Glutamatergic neuron (in vitro differentiated cells): ENCODE measurements at places on chromosomes 3 and 15.

DNA sequence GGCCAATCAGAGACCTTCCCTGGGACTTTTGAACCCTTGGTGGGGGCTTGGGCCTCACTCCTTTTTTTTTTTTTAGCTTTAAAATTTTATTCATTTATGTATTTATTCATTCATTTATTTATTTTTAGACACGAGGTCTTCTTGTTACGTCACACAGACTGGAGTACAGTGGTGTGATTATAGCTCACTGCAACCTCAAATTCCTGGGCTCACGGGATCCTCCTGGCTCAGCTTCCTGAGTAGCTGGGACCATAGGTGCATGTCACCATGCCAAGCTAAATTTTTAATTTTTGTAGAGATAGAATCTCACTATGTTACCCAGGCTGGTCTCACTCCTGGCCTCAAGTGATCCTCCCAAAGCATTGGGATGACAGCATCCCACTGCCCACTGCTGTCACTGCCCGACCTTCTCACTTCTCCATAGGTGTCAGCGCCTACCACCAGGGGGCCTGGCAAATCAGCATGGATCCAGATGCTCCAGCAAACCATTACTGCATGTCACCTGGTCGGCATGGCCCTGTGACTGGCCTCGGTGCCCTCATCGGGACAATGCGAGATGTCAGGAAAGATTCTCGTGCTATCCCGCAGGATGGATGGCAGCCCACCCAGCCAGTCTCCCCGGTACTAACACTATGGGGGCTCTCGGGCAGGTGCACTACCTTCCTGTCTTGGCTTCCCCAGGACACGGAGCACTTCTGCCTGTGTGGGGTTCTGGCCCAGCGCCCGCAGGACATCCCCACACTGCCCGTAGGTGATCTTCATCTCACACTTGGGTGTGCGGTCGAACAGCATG is 3.0 kb downstream of the MYL3 start:
- peak; percentile 66 for DNase-seq

- no peak for DNase-seq
These were observed 19.2 kb upstream of the TOP2B start for GRCh38 chr3:25683882-25684281.

GRCh38 chr3:103048068-103048722 is 613.4 kb downstream of the ZPLD1 start:
- DNase-seq = no peak

DNA sequence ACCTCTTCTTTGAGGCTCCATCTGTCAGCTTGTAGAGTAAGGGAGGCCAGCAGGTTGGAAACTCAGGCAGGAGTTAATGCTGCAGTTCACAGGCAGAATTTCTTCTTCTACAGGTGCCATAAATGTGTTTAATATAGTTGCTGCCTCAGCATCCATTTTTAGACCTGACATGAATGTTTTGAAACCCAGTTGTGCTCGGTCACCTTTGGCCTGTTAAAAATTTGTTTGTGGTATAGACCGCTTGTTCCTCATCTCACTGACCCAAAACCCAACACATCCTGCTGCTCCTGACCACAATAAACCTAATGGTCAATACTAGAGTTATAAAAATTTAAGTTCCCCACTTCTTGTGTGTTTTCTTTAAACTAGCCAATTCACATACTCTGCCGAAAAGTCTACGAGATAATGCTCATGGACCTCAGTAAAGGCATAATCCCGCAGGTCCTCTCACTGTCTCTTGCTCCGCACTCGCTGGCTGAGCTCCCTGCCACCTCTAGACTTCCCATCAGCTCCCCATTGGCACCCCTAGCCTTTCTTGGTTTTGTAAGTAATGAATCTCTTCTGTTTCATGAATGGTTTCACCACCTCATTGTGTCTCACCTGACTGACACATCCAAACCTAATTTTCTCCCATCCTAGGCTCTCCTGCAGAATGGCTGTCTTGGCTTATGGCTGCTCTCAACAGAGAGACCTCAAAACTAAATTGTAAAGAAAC is 138.5 kb upstream of the STRIT1 start:
- DNase-seq = no peak

GRCh38 chr3:47419083-47420043 is 38.5 kb downstream of the PTPN23 start:
- DNase-seq = no peak

- no peak for DNase-seq
These were observed 31.3 kb downstream of the SHQ1 start for GRCh38 chr3:72816862-72817355.

GRCh38 chr3:74535281-74535680 is 79.2 kb downstream of the CNTN3 start:
- no peak for DNase-seq

- no peak for DNase-seq
These were observed 70.3 kb downstream of the SENP2 start for GRCh38 chr3:185656321-185656840.

- peak; percentile 22 for DNase-seq
These were observed 74.7 kb upstream of the ZNF385D start for GRCh38 chr3:21825684-21826083.

DNA sequence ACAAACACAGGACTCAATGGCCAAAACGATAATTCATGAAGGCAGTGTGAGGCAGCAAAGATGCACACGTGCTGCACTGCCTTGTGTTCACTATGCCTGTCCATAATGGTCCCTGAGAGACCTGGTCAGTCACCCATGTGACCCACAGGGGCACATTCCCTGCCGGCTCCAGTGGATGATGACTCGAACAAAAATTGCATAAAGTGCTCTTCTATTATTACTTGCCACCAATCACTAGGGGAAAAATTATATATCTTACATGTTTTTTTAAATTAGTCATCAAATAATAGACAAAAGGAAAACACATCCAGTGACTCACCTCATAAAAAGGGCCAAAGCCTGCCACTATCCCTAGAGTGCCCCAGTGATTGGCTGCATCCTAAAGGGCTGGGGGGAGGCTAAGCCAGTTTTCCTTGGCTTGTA is 47.5 kb downstream of the UBP1 start:
- DNase-seq = peak; percentile 35

- DNase-seq = no peak
These were observed 265.4 kb upstream of the KCNMB2 start for GRCh38 chr3:178270838-178271237.

DNA sequence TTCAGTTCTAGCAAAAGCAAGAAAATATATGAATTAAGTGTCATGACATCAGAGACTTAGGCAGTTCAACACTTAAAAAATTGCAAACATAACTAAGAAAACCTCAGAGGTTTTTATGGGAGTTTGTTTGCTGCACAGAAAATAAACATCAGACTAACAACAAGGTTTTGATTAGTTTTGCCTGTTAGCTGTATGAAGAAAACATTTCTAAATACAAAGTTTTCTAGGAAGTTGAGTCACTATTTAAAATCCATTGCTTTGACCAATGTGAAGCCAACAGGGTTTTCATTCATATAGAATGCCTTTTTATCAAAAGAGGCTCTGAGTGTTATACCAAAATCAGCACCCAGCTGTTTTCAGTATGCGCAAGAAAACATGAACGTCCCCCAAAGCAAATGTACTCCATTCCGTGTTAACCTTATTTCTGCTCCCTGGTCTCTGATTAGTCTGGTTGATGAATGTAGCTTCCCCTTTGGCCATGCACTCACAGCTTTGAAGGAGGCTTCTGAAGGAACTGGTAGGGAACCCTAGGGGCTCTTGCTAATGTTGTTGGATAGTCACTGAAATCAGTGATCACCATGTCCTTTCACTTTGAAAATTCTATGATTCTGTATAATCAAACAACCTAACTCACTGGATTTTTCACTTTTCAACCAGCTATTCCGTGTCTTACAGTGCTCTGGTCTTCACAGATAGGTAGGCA is 89.6 kb upstream of the TSEN2 start:
- no peak for DNase-seq

- no peak for DNase-seq
These were observed 138.6 kb upstream of the UMPS start for GRCh38 chr3:124591699-124592098.

GRCh38 chr3:5798809-5799208 is 611.3 kb downstream of the EDEM1 start:
- DNase-seq = no peak

DNA sequence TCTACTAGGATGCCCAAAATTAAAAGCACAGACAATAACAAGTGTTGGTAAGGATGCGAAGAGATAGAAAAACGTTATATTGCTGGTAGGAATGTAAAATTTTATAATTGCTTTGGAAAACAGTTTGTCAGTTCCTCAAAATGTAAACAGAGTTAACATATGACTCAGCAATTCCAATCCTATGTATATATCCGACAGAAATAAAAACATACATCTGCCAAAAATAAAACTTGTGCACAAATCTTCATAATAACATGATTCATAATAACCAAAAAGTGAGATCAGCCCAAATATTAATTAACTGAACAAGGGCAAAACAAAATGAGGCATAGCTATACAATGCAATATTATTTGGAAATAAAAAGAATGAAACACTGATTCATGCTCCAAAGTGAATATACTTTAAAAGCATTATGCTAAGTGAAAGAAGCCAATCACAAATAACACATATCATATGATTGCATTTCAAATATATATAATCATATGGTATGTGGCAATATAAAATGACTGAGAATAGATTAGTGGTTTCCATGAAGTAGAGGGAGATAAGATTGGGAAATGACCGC is 609.3 kb downstream of the IGSF11 start:
- DNase-seq = no peak

DNA sequence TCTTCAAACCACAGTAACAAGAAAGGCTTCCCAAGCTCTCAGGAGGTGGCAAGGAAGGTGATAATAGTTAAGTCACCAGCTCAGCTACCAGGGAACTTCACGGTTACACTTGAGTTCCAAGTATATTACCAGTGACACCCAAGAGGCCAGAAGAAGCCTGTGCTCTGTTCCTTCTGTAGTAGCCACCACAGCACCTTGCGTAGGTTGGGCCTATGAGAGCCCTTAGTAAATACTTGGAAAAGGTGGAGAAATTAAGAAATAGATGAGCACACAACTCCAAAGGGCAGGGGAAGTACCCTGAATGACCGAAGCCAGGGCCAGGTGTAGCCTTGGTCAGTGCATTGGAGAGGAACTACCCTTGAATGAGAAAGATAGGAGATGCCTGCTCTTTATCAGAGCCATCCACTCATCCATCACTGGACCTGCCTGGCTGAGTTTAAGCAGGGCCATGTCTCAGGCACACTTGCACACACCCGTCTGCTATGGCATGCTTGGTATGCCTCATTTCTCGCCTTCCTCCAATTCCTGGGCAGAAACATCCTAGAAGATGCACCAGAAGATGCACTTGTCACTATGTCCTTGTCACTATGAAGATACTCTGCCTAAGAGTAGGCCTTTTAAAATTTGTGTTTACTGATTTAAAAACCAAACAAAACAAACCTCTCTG is 32.6 kb upstream of the NDUFB4 start:
- no peak for DNase-seq

GRCh38 chr15:101351736-101352135 is 56.7 kb upstream of the SNRPA1 start:
- DNase-seq = no peak

GRCh38 chr3:43389388-43390254 is 103.3 kb downstream of the SNRK start:
- no peak for DNase-seq

DNA sequence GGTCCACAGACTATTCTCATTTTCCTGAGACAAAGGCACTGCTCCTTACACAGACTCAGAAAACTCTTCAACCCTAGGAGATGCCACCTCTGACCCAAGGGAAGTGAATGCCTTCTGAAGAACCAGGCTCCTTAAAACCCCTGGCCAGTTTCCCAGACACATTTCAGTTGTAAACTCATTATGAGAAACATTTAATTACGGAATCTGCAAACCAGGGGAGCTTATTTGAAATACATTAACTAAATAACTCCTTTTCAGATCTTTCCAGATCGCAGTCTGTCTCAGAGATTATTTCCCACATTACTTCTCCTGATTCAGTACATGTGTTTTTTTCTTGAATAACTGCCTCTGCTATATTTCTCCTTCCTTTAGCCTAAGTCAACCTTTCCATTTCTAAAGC is 17.6 kb downstream of the MYO5A start:
- DNase-seq = no peak

DNA sequence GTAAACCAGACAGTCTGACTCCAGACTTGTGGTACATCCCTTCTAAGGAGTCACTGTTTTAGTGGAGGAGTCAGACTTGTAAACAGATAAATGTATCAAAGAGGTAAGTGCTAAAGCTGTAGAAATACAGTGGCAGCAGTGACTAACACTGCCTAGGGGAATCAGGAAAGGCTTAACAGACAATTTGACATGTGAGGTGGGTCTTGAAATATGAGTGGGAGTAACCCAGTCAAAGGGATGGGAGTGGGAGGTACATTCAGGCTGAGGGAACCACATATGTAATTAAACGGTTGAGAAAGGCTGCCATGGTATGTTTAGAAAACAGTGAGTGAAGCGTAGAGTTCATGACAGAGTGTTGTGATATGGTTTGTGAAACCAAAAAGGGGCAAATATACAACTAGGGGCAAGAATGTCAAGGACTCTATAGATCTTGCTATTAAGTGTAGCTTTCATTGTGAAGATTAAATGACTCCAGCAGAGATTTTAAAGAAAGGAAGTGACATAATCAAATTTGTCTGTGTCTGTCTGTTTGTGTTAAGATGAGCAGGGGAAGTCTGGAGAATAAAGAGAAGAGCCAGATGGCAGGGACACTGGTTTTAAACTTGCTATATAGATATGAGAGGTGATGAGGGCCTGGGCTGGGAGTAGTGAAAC is 11.2 kb upstream of the ALCAM start:
- DNase-seq = no peak

GRCh38 chr3:52119099-52119498 is 35.1 kb downstream of the POC1A start:
- DNase-seq = no peak

GRCh38 chr3:107410606-107411005 is 33.4 kb downstream of the CCDC54 start:
- DNase-seq = no peak

DNA sequence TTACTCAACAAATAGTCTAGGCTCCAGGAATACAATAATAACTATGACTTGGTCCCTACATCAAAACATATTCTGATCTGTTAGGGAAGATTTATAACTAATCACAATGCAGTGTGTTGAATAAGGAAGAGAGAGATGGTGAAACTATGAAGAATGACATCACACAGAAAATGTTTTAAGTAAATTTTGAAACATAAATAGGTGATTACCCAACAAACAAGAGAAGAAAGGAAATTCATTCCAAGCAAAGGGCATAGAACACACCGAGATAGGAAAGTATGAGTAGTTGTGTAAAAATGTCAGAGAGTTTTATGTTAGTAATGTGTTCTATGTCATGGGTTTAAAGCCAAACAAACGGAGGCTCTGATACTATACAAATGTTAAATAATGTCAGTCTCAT is 13.4 kb downstream of the SEC62 start:
- DNase-seq = no peak

DNA sequence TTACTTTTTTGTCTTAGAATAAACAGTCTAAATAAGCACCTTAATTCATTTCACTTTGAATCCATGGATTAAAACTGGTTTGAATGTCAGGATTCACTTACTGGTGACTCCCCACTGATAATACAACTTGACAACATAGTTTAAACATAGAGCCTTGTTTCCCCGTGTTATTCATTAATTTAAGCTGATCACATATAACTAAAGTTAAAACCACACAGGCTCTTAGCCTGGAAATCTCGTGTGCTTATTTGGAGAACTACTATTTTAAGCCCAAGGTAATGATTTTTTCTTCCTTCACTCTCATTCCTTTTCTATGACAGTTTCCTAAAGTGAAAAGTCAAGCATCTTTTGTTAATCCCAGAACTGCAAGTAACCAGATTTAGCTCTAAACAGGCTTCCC is 64.2 kb downstream of the HACD2 start:
- DNase-seq = no peak
